Coronary artery (tissue), 2 donors: ENCODE measurements at places on chromosomes 7 and 10.

DNA sequence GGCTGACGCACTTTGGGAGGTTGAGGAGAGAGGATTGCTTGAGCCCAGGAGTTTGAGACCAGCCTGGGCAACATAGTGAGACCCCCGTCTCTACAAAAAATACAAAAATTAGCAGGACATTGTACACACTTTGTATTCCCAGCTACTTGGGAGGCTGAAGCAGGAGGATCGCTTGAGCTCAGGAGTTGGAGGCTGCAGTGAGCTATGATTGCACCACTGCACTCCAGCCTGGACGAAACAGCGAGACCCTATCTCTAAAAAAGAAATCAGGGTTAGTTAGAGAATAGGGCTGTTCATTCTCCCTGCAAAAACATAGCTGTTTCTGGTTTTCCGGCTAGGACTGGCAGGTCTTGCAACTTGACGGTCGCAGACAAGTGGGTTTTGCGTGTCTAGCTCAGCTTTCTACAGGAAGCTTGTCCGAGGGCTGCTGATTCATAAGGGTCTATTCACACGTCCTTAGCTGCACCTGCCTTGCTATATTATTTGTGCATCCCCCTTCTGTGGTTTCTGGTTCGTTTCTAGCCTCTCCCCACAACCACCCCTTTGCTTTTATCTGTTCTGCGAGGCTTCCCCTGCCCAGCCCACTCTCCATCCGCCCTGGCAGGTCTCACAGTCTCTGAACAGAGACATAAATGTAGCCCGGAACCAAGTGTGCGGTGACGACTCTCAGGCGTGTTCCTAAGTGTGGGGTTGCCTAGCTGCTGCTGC is 10.7 kb downstream of the AMZ1 start:
- DNase-seq, result no peak

DNA sequence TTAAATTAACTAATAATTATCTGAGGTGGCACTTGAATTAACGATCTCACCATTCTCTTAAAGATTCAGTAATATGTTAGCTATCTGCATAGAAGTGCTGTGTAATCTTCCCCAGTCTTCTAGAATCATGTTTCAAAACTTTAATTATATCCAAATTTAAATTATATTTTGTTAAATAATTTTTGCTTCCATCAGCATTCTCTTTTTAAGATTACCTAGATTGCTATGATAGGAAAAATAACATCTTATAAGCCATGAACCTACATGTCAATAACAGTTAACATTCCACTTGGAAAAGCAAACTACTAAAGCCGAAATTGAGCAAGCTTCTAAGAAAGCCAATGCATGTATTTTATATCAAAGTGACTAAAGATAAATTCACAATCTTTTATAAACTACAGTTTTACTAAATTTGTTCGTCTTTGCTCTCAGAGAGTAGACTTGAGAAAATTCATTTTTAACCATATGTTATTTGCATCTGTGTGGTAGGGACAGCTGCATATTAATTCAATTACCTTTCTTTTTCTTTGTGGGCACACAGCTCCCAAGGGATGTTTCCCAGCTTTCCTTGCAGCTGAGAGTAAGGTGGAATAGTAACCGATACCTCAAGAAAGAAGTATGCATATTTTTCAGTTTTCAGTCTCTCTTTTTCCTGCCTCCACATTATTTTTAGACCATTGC is 105.4 kb upstream of the ABCB5 start:
- DNase-seq, result no peak

GRCh38 chr10:89695307-89695706 is 6.1 kb upstream of the KIF20B start:
- DNase-seq, result no peak

DNA sequence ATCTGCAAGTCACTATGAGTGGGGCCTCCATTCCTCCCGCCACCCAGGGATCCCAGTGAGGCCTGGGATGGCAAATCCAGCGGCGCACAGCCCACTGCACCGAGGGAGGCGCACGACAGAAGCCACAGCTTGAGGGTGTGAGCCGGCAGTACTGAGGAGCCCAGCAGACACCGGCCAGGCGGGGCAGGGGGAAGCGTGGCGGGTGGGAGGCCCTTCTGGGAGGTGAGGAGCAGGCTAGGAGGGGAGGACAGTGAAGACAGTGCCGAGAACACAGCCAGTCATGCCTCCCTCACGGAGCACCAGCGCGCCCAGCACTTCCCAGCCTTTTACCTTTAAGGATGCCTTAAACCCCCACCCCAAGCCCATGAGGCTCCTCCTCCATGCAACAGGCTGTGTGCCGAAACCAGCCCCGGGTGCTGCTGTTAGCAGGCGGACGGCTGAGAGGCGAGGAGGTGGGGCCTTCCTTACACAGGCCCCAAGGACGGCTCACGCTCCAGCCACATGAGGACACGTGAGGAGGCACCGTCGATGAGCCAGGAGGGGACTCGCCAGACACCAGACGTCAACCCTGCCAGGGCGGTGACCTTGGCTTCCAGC is 258.5 kb downstream of the PTPRN2 start:
- peak; percentile 64 for DNase-seq

- DNase-seq, result no peak
Observed at GRCh38 chr10:88032566-88032965, 169.1 kb downstream of the PTEN start.

DNA sequence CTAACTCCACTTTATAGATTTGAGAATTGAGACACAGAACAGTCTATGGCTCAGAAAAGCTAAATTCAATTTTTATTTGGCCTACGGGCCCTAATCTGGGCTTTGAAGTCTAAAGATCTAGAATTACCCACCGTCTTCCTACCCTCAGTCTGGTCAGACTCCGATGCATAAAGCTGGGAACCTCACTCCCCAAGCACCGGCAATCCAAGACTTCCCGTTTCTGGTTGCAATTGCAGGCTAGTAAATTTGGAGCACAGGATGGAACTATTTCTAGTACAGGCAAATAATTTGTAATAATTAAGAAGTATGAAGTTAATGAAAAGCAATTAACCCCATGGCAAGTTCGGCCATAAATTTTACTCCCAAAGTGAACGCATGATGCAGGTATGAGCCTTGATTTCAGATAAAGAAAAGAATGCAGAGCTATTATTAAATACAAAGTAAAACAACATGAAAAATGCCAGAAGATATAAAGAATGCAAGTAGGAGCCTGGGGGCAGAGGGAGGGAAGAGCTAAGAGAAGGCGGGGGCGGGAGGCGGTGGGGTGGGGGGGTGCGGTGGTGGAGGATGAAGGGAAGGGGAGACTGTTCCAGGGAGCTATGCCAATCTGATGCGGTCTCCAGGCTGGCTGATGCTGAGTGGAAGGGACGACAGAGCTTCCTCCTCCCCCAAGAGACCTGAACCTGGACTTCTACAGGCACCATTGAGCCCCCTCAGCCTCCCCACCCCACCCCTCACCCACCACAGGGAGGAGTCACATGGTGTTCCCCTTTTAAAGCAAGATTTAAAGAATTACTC is 45.1 kb downstream of the BPGM start:
- no peak for DNase-seq

GRCh38 chr7:74507538-74508319 is 54.0 kb downstream of the GTF2IRD1 start:
- DNase-seq, result no peak

GRCh38 chr7:29976266-29976665 is 13.3 kb downstream of the SCRN1 start:
- no peak for DNase-seq

- no peak for DNase-seq
Observed at GRCh38 chr10:101214446-101215396, 14.5 kb downstream of the LBX1 start.

GRCh38 chr7:106110238-106110560 is 1.9 kb downstream of the SYPL1 start:
- no peak for DNase-seq

DNA sequence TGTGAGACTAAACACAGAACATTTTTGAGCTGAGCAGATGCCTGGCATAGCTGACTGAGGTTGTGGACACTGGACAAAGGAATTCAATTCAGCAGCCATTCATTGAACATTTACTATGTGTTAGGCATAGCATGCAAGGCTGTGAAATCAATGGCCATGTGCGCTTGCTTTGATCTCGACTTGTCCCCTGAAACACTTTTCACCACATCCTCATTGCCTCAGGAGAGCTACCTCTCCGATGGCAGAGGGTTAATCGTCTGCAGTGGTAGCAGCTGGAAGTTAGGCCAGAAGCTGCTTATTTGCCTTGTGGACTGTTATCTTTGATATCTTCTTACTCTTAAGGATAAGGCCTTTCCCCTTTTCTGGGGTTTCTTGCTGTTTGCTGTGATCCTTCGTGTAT is 297.8 kb downstream of the AUTS2 start:
- no peak for DNase-seq

- DNase-seq, result no peak
Observed at GRCh38 chr10:117553142-117553814, 10.7 kb downstream of the EMX2 start.

- DNase-seq, result no peak
Observed at GRCh38 chr7:39606352-39606751, 17.0 kb upstream of the RALA start.
